ENCODE measurements at places on chromosomes 5 and 9.
A peak's percentile ranks its signal among the peaks of the same experiment; 100 is the strongest.

- DNase-seq = no peak
These were observed 8.0 kb downstream of the PITX1 start for GRCh38 chr5:135025730-135026644.

GRCh38 chr9:69753830-69754229, 6.0 kb downstream of the PTAR1 start:
- no peak for DNase-seq

DNA sequence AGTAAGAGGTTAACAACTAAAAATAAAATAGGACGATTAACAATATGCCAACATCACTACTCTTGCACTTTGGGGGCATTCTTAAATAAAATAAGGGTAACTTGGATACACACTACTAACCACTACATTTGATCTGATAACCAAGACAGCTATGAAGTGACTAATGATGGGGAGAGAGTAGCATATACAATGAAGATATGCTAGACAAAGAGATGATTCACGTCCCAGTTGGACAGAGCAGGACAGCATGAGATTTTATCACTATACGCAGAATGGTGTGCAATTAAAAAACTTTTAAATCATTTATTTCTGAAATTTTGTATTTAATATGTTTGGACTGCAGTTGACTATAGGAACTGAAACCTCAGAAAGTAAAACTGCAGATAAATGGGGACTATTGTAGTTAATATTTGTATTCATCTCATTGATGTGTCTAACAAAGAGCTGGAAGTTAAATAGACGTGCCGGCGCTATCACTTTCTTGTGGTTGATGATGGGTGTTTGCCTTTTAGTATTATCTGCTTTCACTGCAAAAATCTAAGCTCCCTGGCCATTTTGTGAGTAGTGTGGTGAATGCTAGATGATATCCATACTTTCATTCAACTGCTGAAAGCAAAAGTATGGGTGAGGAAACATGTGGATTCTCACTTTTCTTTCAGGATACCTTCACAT, 18.7 kb downstream of the GIN1 start:
- no peak for DNase-seq

- no peak for DNase-seq
These were observed 33.8 kb upstream of the ALDH1A1 start for GRCh38 chr9:72986522-72987116.

DNA sequence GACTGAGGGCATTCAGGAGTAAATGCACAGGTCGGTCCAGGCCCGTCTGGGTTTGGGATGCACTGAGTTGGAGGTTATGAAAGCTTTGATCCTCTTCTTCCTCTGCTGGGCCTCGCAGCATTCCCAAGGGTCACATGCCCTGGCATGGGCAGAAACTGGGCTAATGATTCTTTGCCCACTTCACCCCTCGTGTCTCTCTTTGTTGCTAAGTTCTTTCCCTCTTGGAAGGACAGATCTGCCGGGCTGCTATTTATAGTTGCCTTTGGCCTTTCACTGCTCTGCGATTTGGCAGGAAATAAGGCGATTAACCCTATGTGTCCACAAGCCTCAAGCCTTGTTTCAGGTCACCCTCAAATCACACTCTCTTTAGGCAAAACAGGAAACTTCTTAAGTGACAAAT, 66.9 kb downstream of the ENTREP1 start:
- DNase-seq = peak; percentile 90

DNA sequence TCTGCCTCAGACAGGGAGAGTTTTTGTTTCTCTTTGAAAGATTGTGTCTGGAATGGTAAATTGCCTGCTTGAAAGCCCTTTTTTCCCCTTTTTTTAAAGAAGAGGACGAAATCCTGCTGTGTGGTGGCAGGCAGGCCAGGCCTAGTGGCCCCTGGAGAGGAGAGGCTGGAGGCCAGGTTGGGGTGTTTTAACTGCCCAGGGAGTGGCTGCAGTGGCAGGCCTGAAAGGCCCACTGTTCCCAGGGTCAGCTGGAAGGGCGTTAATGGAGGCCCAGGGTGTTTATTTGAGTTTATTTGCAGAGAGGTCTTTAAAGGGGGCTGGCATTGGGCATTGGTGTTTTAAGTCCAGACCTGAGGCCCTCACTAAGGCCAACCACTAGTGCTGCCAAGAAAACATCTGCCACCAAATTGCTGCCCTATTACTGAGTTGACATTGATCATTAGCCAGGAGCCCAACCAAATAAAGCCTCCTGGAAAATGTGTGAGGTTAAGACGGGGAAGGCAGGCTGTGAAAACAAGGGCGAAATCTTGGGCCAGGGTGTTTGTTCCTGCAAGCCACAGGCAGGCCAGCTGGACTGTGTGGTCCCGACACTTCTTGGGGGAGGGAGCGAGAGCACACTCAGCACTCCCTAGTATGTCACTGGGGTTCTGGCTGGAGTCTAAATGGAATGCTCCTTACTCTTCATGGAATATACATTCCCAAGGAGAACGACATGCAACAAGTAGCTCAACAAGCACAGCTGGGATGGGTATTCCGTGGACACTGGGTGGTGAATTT, 5.0 kb downstream of the JADE2 start:
- DNase-seq = no peak

- no peak for DNase-seq
These were observed 39.8 kb downstream of the HMCN2 start for GRCh38 chr9:130305381-130305780.

DNA sequence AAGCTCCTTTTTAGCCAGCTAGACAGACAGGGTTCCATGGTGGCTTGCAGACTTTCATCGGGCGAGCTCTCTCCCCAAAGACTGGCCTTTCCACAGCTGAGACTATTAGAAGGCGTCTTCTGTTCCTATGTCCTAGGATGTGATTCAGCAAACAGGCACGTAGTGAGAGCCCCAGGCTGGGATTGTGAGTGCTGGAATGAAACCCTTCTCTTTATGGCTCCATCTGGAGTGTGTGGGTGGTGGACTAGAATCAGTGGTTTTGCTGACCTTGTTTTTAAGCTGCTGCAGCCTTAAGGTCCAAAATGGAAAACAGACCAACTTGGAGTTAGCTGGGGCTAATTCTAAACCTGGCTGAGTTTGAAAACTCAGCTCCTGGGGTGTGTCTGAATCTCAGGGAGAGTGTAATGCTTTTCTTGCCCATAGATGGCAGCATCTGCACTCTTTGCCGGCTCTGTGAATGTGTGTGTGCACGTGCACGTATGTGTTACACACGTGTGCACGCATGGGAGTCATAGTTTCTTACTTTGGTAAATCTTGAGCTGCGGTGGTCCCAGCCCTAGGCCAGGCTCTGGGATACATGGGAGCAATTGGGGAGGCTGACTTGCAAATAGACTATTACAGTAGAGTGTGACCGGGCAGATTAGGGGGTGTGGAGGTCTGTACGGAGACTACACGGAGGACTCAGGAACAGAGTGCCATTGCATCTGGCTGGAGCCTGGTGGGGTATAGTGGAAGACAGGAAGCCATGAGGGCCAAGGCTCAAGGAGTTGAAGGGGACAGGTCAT, 10.7 kb downstream of the GSN start:
- DNase-seq = peak; percentile 99

DNA sequence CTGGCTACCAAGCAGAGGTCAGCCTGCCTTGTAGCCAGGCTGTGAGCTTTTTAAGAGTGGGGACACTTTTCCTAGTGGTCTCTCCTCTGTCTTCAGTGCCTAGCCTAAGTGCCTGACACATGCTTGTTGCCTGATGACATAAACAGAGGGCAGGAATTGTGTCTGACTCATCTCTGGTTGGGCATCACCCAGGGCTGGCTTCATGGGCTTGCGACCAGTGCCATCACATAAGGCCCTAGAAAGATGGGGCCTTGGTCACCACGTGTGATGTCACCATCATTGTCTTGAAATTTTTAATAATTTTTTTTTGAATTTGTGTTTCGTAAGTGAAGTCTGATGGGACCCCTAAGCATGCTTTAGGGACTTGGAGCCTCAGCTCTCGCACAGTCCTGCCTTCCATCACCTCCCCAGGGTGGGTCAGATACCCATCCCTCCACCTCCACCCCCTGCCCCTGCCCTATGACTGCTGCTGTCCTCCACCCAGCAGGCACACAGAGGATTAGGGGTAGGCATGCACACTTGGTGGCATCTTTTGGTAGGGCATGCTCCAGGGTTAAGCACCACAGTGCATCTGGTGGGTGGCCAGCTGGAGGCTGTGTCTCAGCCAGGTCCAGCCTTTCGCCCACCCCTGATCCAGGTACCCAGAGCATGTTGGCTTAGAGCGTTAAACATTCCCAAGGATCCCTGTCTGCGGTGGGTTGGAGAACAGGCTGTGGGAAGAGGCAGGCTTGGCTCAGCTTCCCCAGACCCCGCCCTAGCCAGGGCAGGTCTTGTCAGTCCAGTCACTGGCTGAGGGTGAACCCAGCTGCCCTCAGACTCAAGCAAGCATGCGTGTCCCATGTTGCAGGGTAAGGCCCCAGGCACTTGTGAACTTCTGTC, 80.1 kb upstream of the SH3PXD2B start:
- no peak for DNase-seq

- DNase-seq = no peak
These were observed 570.7 kb downstream of the CAAP1 start for GRCh38 chr9:26321935-26322334.

DNA sequence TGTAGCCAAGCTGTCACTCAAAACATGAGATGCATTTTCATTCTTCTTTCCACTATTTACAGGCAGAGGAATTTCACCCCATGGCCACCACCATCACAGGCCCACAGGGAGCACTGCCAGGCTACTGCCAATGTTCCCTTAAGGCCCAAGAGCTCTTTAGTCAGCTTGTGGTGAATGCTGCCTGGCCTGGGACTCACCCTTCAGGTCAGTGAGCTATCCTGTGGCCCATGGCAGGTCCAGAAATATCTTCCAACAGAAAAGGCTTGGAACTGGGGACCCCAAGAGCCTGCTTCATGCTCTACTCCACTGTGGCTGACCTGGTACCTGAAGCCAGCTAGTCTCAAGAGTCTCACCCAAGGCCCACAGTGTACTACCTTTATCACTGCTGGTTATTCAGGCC, 1518.7 kb upstream of the CDH9 start:
- DNase-seq = no peak

GRCh38 chr5:68822796-68823195, 271.0 kb upstream of the SLC30A5 start:
- peak; percentile 25 for DNase-seq

GRCh38 chr9:130627896-130628792, 36.2 kb upstream of the PRDM12 start:
- no peak for DNase-seq

DNA sequence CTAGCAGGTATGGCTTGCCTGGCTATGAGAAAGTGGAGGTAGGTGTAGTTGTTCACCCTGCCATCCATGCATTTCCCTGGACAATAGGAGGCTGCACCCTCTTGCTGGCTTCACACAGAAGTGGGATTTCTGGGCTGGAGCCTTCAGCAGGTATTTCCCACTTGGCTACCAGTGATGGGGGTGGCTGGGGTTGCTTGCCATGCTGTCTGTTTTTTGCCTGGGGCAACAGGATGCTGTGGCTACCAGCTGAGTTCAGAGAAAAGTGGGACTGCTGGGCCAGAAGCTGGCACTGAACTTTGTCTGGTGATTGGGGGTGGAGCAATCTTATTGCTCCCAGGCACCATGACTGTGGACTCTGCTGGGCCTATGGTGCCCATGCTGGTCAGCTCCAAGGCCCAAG, 299.6 kb downstream of the FAM170A start:
- DNase-seq = no peak

GRCh38 chr9:2290382-2290781, 275.2 kb downstream of the SMARCA2 start:
- DNase-seq = no peak

- DNase-seq = no peak
These were observed 417.0 kb downstream of the ARHGEF28 start for GRCh38 chr5:74042959-74043358.

DNA sequence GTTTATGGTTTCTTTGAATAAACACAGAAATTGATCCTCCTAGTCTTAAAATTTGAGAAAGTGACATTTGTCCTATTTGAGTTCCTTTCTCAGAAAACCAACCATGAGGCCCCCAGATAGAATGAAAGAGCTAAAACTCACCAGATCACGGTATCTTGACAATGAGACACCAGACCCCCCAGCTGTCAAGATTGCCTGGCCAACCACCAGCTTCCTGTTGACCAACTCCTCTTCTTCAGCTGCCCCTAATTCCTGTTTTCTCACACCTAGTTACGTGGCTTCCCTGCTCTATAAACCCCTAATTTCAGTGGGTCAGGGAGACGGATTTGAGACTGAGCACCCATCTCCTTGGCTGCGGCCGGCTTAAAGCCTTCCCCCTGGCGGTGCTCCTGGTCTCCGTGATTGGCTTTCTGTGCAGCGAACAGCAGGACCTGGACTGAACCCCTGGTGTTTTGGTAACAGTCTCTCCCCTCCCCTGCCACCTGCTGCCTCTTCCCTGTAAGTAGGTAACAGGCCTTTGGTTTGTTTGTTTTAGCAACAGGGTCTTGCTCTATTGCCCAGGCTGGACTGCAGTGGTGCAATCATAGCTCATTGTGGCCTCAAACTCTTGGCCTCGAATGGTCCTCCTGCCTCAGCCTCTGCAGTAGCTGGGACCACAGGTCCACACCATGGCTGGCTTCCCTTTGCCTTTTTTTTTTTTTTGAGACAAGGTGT, 4.8 kb upstream of the ENTPD2 start:
- no peak for DNase-seq

- no peak for DNase-seq
These were observed 245.8 kb downstream of the TLE4 start for GRCh38 chr9:79817438-79818004.

DNA sequence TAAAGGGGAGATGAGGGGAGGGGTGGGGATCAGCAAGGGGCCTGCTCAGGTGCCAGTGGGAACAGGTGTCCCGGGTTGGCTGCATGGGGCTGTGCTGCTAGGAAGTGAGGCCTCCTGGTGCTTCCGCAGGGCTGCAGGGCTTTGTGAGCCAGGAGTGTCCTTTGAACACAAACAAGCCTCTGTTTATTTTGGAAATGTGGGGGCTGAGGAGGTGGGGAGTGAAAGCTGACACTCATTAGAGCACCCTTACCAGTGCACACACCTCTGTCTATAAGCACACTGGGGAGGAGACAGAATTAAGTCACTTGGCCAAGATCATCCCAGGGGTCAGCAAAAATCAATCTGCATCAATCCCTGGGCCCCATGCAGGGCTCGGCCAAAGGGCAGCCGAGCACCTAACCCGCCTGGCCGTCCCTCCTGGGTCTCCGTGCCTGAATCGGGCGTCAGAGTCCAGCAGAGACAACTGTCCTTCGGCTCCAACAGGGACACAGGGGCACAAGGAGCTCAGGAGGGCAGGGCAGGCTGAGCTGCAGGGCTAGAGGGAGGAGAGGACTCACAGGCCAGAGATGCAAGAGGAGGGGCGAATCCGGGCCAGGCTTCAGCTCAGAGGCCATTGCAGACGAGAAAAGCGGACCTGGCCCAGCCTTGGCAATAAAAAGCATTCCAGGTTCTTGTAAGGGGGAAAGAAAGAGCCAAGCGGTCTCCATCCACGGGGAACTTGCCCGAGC, 99.8 kb downstream of the VAV2 start:
- no peak for DNase-seq

DNA sequence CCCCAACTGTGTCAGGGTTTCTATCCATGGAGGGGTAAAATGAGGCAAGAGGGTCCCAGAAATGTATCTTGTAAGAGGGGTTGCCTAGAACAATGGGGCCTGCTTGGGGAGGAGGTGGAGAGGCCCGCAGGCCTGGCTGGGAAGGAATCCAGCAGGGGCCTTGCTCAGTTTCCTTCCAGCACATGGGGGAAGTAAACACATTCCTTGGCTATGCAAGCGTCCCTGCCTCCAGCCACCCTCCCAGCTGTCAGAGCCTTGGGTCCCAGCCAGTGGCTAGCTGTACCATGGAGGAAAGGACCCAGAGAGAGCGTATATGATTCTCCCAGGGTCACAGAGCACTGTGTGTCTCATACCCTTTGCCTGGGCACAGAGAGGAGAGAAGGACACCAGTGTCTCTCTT, 71.1 kb upstream of the IL17B start:
- no peak for DNase-seq
